Stimulated activated CD4-positive, alpha-beta T cell treated with anti-CD3 and anti-CD28 coated beads, Interleukin-15, amount 100 ng/mL, for 24 hours (primary cell): ENCODE measurements at places on chromosomes 12 and 14.
A peak's percentile ranks its signal among the peaks of the same experiment; 100 is the strongest.

DNA sequence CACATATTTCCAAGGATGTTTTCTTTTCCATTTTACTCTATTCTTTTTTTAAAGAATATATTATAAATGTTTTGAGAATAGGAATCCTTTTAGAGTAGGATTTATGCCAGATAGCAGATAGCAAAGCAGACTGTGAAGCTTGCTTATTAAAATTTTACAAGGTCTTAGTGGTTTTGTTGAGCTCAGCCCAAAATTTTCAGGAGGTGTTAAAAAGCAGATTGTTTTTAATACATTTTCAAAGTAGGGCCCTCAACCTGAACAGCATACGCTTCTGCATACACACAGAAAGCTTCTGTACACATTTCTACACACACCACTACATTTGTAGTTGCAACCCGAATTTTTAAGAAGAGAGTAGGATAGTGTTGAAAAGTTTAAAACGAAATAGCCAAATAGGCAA lies 151.0 kb downstream of the EPS8 start:
- DNase-seq, result no peak

- no peak for DNase-seq
These were observed 10.7 kb downstream of the TBX5 start for GRCh38 chr12:114395233-114395632.

GRCh38 chr12:71063087-71063486 lies 94.7 kb downstream of the TSPAN8 start:
- DNase-seq, result no peak

GRCh38 chr12:103852498-103852997 lies 11.5 kb upstream of the NT5DC3 start:
- DNase-seq, result no peak

DNA sequence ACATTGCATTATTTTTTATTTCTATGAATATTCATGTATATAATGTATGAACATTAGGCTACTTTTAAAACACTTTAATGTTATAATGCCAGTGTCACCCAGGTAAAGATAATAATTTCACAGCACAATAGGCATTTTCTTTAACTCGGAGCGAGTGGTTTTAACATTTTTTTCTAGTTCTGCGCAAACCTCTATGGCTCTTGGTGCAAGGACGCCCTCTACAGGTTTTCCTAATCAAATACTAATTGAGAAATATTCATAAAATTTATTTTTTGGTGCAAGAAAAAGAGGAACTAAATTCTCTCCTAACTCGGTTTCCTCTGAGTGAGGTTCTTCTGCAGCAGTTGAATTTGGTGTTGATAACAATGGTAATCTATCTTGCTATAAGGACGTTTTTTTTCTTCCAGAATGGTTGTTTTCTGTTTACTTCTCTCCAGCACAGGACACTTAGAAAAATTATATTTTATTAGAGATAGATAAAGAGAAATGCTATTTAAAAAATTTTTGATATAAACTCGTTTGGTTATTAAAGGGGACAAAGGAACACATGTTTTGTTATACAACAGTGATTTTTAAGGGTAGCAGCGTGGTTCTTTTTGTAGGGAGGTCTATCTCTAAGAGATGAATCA lies 2.4 kb upstream of the WIF1 start:
- peak; percentile 34 for DNase-seq

GRCh38 chr14:98347686-98348085 lies 924.3 kb downstream of the BCL11B start:
- DNase-seq, result no peak

DNA sequence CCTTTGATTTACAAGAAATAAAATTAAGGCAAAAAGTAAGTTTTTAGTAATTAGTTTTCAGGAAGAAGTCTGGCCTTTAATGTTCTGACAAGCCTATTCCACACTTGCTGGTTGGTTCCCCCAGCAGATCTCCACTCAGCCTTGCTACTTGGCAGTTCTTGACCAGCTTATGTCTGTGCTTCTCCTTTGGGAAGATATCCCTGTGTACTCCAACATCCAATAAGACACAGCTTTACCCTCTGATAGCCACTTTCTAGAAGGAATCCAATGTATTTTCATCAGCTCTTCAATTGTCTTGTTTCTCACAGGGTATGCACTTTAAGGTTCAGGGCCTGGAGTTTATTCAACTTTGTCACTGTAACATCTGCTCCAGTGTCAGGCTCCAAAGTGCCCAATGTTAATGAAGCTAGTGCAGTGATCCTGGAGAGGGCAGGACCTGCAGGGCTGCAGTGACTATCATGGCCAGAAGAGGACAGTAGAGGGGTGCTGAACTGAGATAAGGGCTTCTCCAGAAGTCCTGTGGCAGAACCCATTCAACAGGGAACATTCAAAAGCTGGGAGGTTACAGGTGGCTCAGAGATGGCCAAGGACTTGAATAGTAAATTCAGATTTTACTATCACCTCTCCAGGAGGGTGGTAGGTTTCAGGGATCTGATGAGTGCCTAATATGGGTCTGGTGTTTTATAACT lies 22.9 kb downstream of the JKAMP start:
- peak; percentile 67 for DNase-seq

DNA sequence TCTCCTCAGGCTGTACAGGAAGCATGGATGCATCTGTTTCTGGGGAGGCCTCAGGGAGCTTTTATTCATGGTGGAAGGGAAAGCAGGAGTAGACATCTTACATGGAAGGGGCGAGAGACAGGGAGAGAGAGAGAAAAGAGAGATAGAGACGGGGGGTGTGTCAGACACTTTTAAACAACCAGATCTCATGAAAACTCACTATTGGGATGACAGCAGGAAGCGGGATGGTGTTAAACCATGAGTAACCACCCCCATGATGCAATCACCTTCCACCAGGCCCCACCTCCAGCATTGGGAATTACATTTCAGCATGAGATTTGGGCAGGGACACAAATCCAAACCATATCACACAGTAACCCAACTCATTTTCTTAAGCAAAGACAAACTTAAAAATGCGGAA lies 110.0 kb upstream of the EEA1 start:
- DNase-seq, result no peak

- peak; percentile 0 for DNase-seq
These were observed 382.3 kb downstream of the ALG10 start for GRCh38 chr12:34404377-34405285.

- no peak for DNase-seq
These were observed 85.0 kb downstream of the CRADD start for GRCh38 chr12:93762059-93762719.

DNA sequence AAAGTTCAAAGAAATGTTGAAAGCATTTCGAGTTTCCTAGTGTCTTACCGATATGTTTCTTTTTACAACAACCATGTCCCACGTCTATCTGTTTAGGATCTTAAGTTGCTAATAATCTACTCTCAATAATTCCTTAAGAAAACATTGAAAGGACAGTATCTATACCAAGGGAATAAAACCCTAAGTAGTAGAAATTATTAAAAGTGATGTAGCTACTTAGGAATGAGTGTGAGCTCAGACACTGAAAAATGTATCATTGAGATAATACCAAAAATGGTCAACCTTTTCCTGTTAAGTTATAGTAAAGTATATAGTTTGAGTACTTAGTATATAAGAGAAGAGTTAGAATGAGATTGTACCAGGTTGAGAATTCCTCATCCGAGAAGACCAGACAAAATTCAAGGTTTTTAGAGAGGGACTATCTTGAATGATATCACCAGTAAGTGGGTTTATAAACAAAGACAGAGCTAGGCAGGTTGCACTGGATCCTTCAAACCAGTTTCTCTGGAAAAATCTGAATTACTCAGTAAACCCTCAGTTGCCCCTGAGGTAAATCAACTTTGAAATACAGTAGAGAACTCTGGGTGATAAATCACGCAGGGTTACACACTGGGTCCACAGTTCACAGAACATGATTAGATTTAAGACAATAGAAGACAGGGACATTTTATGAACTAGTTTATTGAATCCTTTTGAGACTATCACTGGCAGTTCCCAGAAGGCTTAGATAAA lies 96.8 kb downstream of the ERGIC2 start:
- DNase-seq, result no peak

GRCh38 chr12:108198043-108198442 lies 69.0 kb downstream of the WSCD2 start:
- DNase-seq, result no peak

DNA sequence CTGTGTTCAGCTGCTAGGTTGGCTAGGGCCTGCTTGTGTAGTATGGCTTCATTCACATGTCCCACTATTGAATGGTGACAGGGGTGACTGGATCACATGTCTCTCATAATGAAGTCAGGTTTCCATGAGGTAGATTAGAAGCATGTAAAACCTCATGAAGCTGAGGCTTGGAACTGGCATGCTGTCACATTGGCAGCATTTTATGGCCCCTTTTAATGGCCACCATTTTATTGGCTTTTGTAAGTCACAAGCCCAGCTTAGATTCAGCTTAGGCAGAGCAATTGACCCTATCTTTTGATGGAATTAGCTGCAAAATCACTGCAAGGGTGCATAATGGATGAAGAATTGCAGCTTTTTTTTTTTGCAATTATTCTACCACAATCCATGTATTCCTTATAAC lies 583.5 kb downstream of the MED13L start:
- no peak for DNase-seq

GRCh38 chr12:52371716-52372115 lies 4.4 kb upstream of the KRT85 start:
- DNase-seq, result no peak

GRCh38 chr14:96091941-96092411 lies 52.8 kb downstream of the C14orf132 start:
- DNase-seq, result no peak

GRCh38 chr12:46664761-46665287 lies 161.0 kb downstream of the SLC38A4 start:
- DNase-seq, result no peak

DNA sequence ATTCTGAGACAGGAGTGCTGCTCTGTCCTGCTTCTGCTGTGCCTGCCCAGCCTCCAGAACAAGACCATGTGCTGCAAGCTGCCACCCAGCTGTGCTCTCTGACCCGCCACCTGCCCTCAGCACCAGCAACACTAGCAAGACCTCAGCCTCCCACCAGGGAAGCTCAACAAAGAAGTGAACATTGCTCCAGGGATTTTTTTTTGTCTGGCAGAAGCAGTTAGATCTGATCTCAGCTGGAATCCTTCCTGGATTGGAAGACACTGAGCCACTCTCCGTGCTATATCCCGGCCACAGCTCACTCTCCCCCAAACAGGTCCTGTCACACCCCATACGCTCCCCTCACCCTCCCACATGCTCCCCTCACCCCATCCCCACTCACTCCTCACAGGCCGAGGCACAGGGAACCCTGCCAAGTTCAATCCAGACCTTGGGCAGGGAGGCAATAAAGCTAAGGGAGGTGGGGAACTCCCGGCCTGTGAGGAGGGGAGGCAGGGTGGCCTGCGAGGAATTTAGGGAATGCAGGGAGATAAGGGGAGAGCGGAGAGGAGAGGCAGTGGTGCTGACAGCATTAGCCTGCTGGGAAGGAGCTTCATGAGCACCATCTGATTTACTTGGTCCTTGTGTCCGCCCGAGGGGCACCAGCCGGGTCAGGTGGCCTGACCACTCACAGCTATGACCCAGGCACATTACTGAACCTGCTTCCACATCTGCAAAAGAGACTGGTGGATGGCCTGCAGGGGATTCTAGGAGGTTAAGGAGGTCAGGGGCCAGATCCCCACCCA lies 29.7 kb downstream of the CCDC85C start:
- DNase-seq, result no peak

DNA sequence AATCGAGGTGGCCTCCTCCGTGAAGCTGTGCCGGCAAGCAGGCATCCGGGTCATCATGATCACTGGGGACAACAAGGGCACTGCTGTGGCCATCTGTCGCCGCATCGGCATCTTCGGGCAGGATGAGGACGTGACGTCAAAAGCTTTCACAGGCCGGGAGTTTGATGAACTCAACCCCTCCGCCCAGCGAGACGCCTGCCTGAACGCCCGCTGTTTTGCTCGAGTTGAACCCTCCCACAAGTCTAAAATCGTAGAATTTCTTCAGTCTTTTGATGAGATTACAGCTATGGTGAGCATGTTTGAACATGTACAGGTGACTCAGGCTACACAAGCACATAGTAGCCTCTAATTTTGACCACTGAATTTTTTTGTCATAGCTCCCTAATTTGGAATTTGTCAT lies 59.7 kb downstream of the ATP2A2 start:
- DNase-seq, result no peak

DNA sequence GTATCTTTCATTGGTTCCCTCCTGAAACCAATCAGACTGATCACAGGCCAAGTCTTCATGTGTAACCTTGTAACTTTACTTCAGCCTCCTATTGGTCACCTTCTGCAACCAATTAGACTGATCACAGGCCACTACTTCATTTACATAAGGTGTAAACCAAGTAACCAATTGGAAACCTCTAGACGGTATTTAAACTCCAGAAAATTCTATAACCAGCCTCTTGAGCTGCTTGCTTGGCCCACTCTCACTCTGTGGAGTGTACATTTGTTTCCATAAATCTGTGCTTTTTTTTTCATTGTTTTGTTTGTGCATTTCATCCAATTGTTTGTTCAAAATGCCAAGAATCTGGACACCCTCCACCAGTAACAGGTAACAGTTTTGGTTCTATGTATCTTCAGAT lies 47.5 kb downstream of the EIF2S3B start:
- DNase-seq, result no peak

- DNase-seq, result no peak
These were observed 82.6 kb downstream of the CCDC92 start for GRCh38 chr12:123889848-123890535.

DNA sequence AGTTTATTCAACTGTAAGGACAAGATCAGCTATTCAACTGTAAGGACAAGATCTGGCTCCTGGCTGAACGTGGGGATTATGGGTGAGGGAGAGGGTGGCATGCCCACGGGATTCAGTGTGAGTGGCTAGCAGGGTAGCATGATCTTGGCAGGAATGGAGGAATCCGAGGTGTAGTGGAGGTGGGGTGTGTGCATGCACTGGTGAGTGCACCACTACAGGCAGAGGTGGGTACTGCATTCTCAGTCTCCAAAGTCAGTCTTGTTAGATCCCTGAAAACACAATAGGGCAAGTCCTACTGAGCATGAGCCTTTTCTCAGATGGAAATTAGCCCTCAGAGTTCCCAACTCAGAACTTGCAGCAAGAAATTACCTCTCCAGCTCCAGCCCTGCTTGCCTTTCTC lies 32.2 kb upstream of the DCD start:
- DNase-seq, result peak; percentile 56

- no peak for DNase-seq
These were observed 141.2 kb downstream of the SYNE2 start for GRCh38 chr14:63993992-63994391.

- DNase-seq, result no peak
These were observed 58.3 kb downstream of the VCPKMT start for GRCh38 chr14:50058113-50058512.

DNA sequence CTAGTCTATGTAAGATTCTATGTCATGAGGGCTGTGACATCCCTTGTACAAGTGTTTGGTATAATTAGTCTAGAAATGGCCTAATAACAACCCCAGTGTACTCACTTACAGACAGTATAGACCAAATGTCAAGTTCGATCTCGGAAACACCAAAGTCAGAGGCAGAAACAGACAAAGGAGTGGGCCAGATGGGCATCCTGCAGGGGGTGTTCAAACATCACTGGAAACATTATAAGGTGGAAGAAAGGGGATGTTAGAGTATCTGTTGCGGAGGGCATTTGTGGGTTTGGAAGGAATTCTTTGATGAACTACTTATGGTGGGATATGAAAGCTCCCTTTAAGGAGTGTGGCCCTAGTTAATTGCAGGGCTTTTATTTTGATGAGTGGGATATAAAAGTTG lies 134.6 kb downstream of the ESR2 start:
- DNase-seq, result no peak

GRCh38 chr14:103542605-103543088 lies 13.7 kb downstream of the TRMT61A start:
- DNase-seq, result no peak

GRCh38 chr12:119957135-119957534 lies 31.9 kb upstream of the BICDL1 start:
- no peak for DNase-seq

GRCh38 chr14:74620497-74620921 lies 8.5 kb upstream of the LTBP2 start:
- peak; percentile 31 for DNase-seq

GRCh38 chr12:113056381-113056630 lies 224 bp upstream of the DTX1 start:
- DNase-seq, result no peak
